ENCODE measurements at places on chromosomes 7 and 10. TPM values are rescaled to one million over a fixed set of nuclear protein-coding genes. Genes with fewer than 3 reads are reported as not detected.

- DNase-seq = peak; percentile 74
These were observed 984 bp upstream of the IKZF1 start for GRCh38 chr7:50303335-50304128.

DNA sequence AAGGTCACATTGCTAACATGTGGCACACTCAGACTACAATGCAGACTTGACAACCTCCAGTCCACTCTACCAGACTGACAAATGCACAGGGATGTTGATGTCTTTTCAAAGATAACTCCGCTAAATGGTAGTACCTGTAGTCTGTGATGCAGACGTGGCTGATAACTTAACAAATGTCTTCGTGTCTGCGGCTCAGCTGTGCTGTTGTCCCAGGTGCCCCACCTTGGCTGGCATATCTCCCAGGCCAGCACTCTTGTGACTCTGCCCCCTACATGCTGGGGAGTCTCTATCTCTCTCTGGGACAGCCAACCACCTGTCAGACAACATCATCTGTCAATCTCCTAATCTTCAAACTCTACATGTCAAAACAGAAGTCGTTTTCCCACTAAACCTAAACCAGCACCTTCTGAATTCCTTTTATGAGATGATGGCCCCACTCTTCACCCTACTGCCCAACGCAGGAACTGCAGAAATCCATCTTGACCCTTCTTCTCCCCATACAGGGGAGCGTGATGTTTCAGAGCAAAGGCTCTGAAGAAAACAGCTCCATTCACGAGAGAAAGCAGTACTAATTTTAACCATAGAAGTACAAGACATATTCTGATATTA lies 156.4 kb downstream of the USP6NL start:
- DNase-seq = no peak

- DNase-seq = peak; percentile 80
These were observed 91.8 kb downstream of the PTPRN2 start for GRCh38 chr7:158495786-158496185.

DNA sequence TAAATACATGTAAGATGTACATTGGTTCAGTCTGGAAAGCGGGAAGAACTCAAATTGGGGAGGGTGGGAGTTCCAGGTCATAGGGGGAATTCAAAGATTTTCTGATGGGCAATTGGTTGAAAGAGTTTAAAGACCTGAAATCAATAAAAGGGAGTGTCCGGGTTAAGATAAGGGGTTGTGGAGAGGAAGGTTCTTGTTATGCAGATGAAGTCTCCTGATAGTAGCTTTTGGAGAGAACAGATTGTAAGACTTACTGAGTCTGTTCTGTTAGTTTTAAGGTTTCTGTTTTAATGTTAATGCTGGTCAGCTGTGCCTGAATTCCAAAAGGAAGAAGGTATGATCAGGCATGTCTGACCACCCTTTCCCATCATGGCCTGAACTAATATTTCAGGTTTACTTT lies 48.8 kb downstream of the SDHAF3 start:
- no peak for DNase-seq

DNA sequence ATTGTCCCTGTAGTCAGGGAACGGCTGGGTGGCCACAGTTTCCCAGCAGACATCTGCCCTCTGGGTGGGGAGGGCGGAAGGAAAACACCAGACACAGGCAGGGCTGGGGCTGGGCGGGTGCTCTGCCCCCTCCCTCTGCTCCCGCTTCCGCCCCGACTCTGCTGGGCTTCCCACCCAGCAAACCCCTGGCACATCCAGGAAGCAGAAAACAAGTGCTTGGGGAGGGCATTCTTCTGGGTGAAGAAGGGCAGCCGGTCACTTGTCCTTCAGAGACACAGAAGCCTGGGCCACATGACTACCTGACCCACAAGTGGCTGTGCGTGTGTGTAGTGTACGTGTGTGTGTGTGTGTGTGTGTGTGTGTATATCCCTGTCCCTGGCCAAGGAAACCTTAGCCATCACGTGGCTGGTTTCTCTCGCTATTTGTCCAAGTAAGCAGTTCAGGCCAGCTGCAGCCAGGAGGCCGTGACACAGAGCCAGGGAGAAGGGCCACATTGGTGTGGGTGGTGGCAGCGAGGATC lies 77.9 kb downstream of the ZMIZ1 start:
- DNase-seq = no peak

The WDFY4 gene
- not detected for total RNA-seq

The TCERG1L gene
- total RNA-seq = 1.8 TPM

Measured in neural progenitor cell (in vitro differentiated cells).